ENCODE measurements at places on chromosomes 5 and 9. TPM values are rescaled to one million over a fixed set of nuclear protein-coding genes. Genes with fewer than 3 reads are reported as not detected.
A peak's percentile ranks its signal among the peaks of the same experiment; 100 is the strongest.

Gene FOXD4L3
- not detected for total RNA-seq

Gene HTR4
- total RNA-seq, result not detected

Gene OBP2B
- not detected for total RNA-seq

Gene HRCT1
- not detected for total RNA-seq

Gene TMEM174
- total RNA-seq, result not detected

Gene C7
- total RNA-seq, result not detected

Gene RXRA
- 40.0 TPM for total RNA-seq

Gene BAAT
- 0.16 TPM for total RNA-seq

DNA sequence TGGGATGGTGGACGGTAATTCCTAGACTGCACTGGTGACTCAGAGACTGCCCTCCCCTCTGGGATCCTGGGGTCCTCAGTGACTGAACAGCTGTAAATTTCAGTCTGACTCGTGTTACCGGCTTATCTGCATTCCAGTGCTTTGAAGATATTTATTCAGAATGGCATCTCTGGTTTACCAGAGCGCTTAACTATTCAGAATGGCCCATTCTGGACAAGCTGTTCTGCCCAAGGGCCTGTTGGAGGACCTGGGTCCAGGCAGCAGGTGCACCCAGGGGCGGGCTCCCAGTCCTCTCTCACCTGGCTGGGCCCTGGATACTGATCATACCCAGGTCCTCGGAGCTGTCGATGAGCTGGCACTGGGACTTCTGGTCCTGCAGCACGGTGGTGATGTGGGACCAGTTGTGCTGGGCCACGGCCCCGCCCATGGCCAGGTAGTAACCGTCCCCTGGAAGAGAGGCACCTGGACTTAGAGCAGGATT is 48.0 kb downstream of the SARDH start:
- no peak for DNase-seq

DNA sequence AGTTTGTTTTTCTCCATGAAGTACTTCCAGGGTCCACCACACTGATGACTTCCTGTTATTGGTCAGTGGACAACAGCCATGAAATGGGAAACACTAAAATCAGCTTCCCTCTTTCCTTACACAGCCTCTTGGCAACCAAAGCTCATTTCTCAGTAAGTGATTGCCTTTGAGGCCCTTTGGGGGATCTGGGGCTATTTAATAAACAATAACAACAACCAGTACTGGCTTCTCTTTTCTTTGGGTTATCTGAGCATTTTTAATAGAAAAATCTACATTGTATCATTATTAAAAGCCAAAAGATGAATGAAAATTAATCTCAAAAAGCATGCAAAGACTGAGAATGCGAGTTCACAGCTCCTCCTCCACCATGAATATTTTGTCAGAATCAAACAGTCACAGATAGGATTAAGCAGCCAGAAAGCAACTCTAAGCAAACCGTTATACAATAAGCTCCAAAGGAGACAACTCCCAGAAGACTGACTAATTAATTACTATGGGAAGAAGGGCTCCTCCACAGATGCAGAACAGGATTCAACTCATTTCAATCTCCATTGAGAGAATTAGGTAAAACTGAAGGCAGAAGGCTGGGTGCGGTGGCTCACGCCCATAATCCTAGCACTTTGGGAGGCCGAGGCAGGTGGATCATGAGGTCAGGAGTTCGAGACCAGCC is 68.3 kb downstream of the SERINC5 start:
- no peak for DNase-seq

GRCh38 chr5:126274076-126274762 is 149.0 kb upstream of the GRAMD2B start:
- no peak for DNase-seq

- no peak for DNase-seq
Measured at GRCh38 chr5:44486591-44486990, 97.4 kb upstream of the FGF10 start.

- peak; percentile 97 for DNase-seq
Measured at GRCh38 chr5:149551227-149552037, at the start of gene CSNK1A1. Gene CSNK1A1 (minus strand): TSS chr5:149551439. CDS start chr5:149550964, 475 bp downstream.

DNA sequence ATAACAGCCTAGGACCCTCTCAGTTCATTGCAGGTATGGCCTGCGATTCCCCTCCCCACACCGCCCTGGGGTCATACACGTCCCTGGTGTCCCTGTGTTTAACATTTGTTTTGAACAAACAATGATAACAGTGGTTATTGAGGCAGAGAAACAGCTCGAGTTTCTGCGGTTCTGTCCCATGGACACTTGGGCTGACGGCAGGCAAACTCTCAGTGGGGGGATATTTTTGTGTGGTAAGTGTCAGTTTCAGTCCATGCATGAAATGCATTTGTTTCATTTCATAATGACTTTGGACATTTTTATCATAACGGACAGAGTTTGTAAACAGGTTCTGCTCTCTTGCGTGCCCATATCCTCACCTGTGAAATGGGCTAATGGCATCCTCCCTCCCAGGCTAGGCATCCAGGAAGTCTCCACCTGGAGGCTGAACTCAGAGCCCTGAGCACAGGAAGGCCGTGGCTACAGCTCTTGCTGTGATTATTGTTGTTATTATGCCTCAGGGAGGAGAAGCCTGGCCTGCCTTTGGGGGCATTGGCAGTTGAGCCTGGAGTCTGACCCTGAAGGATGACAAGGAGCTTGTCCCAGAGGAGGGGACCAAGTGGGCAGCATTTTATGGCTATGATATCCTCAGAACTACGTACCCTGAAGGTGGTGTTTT is 190.9 kb downstream of the GADD45G start:
- DNase-seq, result no peak

- DNase-seq, result no peak
Measured at GRCh38 chr5:140054086-140054689, 11.1 kb upstream of the NRG2 start.

DNA sequence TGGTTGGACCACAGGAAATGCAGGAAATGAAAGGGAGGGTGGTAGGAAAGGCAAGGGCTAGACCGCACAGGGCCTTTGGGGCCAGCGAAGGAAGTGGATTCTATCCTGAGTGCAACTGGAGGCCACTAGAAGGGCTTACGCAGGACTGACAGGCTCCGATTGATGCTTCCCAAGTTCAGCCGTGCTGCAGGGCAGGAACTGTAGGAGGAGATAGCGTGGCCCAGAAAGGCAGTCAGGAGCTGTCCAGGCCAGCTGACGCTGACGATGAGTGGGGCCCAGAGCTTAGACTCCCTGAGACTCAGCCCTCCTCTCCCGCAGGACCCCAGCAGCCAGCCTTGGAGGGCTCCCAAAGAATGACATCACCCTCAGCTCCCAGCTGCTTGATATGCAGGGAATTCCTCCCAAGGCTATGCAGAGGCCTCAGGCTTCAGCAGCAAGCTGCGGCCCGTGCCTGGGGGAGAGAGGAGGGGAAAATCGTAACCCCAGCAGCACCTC is 48.8 kb downstream of the KCNIP1 start:
- DNase-seq, result peak; percentile 9

DNA sequence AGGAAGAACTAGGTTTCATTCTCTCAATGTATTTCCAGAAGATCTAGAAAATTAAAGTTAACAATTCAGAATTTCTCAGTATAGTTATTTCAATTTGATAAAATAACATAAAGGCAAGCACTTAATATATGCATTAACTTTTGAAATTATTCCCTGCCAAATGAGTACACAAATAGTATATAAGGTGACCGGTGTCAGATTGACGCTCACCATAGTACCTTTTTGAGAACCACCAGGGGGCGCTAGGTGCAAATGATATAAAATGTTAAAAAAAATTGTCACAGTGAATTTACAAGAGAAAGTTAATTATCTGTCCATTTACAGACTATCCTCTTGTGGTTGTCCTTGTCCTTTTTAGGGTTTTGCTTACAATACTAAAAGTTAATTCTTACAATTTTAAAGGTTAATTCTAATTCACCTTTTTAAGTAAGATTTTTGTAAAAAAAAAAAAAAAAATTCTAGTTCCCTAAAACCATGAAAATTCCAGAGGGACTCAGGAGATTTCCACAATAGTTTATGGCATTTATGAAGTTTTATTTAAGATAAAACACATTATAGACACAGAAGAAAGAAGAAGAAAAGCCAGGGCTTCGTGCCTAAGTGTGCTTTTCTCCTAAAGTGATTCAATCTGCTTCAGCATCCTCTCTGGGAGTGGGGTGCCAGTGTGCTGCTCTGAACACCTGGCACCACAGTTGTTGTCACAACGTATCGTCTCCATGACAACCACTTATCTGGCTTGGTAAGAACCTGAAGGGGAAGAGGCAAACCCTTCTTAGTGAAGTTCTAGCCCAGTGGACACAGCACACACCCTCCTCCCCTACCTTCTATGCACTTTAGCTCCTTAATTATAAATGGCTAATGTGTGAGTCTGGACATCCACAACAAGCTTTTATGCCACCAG is 1.7 kb downstream of the ADAMTS16 start:
- peak; percentile 70 for DNase-seq

DNA sequence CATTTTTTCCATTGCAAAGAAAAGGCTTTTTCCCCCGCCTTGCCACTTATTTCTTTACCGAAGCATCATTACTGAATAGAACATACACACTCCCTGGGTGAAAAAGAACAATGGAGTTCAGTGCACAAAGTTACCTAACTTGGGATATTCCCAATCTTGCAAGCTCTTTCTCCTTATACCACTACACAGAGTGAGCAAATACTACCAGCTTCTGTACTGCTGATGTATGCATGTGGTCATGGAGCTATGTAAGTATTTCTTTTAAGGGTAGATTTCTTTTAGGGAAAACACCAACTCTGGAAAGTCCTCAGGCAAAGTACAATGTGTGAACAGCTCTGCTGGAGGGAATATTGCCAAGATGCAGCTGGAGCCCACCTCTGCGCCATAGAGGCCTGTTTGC is 81.1 kb downstream of the AOPEP start:
- DNase-seq, result no peak

- DNase-seq, result no peak
Measured at GRCh38 chr5:140242099-140242498, 60.8 kb downstream of the PFDN1 start.

DNA sequence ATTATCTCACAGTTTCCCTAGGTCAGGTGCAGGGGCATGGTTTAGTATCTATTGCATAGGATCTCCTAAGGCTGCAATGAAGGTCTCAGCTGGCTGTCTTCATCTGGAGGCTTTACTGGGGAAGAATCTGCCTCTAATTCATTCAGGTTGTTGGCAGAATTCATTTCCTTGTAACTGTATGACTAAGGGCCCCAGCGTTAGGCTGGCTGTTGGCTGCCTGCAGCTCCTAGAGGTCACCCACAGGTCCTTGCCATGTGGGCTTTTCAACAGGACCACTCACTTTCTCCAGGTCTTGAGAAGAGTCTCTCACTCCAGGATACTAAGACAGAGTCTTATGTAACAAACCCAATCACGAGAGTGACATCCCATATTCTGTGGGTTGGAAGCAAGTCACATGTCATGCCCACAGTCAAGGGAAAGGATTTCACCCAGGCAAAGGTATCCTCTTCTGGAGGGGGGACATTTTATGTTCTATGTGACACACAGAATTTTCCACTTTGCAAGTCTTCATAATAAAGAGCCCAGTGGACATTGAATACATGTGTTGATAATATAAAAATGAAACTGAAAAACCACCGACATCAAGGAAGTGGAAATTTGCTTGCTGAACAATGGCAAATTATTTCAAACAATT is 38.2 kb downstream of the HMHB1 start:
- no peak for DNase-seq

- no peak for DNase-seq
Measured at GRCh38 chr9:109886041-109886440, 106.0 kb downstream of the PALM2AKAP2 start.

DNA sequence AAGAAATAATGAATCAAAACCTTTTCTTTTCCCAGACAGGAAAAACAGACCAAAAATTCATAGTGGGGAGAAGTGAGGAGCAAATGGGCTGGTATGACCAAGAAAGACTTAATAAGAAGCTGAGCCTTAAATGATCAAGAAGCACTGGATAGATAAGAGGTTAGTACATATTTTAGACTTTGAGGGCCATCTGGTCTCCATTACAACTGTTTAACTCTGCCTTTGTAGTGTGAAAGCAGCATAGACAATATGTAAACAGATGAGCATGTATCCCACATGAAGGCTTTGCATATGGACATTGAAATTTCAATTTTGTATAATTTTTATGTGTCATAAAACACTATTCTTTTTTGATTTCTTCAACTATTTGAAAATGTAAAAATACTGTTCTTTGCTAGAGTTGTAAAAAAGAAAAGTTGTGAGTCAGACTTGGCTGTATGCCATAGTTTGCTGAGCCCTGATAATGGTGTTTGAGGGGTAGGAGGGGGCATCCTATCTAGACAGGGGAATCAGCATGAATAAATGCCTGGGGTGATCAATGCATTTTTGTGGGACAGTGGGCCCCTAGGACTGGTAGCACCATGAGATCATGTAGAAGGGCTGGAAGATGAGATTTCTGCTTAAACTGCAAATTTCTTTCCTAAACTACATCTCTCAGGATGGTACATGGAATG is 91.8 kb upstream of the GPR151 start:
- DNase-seq, result no peak

DNA sequence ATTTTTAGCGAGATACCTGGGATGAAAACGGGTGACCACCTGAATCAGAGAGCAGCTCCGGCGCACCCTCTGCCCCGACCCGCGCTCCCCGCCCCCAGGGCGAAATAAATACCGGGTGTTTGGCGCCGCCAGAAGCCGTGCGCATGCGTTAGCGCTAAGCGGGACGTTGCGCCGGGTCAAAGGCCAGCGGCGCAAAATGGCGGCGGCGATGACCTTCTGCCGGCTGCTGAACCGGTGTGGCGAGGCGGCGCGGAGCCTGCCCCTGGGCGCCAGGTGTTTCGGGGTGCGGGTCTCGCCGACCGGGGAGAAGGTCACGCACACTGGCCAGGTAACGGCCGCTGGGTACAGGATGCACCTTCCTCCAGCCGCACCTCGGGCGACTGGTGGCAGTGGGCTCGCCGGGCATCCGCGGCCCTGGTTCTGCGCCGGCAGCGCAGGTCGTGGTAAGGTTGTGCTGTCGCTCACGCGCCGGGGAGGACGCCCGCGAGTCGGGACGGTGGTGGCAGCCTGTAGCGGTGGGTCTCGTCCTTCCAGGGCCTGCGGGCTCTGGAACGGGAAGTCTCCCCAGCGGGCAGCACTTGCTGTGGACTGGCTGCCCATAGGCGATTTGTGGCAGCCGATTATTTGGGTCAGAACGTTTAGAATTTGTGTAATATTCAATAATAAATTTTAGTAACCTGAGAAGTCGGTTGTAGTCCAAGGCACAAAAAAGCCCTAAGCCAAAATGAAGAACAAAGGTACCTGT is at the start of gene NDUFS6:
TSS of gene NDUFS6 (plus strand) at position 186 of the 745 bp plus-strand sequence. CDS start at position 197, 11 bp downstream.
- peak; percentile 69 for DNase-seq
